Mucosa of gallbladder (tissue), 1 donor: ENCODE measurements at places on chromosomes 4 and X.

GRCh38 chrX:36504625-36505024, 503.5 kb upstream of the FAM47C start:
- no peak for DNase-seq

DNA sequence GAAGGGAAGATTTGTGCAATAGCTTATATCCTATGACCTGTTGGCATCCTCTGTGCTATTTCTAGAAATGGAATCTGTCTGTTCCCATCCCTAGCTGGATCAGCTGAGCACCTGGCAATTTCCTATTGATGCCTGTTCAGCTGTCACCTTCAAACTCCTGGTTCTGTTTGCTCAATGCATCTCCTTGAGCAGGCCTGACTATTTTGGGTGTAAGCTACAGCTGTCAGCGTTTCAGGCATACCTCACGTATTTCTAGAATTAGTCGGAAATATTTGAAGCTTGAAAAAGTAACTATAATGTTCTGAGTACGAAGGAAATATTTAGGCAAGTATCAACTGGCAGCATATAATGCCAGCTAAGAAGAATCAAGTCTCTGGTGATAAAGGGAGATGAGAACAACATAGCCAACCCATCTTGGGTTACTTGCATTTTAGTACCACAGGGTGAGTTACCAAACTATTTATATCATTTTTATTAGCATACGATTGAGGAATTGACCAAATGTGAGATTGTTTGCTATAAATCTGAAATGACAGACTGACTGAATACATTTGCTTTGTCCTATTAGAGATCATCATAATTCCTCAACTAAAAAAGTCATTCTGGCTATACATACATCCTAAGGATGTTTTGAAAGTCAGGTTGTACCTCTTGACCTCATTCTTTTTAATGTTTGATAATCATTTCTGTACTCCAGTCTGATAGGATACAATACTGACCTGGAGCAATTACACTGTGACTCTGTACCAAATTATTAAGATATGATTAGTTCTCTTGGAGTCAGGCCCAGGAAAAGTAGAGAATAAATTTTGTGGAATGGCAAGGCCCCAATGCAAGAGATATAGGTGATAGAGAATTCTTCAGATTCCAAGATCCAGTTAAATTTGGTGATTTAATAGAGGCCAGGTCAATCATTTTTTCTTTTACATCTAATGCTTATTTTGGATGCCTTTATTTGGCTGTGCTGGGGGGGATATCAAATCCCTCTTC, 36.4 kb upstream of the PLAC1 start:
- no peak for DNase-seq

DNA sequence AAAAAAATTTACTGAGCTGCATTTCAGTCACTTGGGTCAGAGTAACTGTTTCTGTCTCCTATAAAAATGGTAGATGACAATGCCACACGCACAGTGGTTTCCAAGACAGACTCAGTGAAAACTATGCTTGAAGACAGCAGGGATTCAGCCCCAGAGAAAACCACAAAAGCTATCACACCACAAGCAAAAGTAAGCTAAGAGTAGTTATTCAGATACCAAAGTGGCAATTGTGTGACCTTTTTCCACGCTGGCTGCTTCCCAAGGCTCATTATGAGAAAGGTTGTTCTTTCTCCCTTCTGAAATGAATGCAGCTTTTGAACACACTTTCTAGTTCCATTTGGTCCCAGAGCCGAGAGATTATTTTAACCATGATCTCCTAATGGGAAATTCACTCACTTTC, 46.4 kb upstream of the GPM6B start:
- DNase-seq: no peak

DNA sequence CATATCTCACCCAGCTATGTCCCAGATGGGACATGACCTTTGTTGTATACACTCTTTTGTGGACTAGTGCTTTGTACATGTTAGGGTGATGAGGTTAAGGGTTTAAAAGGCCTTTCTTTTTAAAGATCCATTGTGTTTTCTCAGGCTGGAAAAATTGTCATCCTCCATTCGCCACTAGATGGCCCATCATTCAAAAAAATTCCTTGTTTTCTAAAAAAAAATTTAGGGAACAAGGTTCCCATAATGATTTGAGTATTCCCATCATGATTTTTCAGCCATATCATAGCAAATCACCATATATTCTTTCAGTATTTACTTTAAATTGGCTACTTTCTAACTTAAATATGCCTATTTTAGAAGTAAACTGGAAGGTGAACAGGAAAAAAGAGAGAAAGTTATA, 91.9 kb upstream of the TMEM164 start:
- DNase-seq: no peak

DNA sequence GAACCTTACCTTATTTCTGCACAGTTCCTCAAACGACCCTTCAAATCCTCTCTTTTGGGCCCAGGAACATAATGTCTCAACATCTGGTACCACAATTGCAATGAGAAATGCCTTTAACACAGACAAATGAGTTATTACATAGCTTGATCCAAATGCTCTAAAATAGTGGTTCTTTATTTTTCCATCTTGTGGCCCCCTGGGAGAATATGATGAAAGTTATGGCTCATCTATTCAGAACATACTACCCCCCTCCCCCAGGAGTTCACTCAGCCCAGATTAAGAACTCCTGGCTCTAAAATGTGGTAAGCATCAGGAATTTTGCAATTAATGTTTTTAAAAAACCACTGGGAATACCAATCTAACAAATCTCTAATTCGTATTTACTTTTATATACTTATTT, 23.9 kb upstream of the CENPU start:
- DNase-seq: no peak

DNA sequence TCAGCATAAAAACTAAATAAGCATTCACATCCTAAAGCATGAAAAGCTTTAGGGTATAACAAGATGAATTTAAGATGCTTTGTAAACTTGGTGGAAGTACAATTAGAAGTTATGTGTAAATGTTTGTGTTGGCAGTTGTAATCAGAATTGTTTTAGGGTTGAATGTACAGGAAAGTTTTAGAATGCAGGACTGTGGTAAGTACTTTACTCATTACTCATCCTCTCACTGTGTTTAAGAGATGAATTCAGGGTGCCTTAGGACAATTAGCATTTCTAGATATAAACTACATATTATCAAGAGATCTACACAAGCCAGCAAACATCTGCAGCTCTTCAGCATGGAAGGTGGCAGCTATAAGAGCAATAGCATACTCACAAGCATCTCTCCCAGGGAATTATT, 77.5 kb upstream of the ELOVL6 start:
- DNase-seq: no peak

DNA sequence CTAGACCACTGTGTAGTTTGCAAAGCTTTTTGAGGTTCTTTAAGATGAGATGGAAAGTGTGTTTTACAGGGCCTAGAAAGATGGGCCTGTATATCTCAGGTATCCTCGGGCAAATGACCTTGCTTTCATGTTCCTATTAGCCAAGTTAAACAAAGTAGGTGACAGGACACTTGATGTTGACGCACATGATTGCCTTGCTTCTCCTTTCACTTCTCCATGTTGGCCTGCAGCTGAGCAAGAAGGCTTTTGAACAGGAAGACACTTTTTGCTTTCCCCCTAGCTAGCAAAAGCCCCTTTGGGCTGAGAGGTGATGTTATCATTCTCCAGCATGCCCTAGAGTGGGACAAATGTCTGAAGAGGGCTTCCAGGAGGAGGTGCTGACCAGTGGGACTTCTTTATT, 202.1 kb downstream of the GPC3 start:
- no peak for DNase-seq

DNA sequence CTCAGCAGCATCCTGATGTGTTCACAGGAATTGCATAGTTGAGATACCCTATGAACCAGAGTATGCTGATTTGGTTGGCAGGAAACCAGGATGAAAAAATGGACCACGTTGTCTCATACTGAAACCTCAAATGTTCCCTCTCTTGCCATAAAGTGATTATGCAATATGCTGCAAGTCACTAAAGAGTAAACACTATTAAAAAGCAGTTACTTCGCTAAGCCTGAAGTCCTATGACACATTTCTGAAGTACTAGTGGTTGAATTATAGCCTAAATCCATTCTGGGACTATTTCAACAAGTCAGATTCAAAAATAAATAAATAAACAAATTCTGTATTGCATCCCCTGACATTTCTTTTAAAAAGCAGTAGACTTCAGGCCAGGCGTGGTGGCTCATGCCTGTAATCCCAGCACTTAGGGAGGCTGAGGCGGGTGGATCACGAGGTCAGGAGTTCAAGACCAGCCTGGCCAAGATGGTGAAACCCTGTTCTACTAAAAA, 106.0 kb upstream of the NAP1L5 start:
- peak; percentile 67 for DNase-seq

DNA sequence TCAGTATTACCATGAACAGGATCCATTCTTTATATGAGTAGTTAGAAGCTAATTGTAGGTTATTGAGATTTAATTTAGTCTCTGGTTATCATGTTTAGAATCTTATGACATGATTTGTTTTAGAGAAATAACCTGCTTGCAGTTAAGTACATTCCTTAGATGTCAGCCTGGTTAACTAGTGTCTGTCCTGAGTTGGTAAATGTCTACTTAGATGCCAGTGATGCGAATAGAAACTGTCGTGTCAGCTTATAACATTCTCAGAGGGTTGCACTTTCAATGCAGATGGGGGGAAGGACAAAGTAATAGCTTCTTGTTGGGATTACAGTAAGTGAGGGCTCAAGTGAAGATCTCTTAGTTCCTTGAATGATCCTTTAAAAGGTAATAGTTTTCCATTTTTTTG, 227.8 kb upstream of the SPRY1 start:
- DNase-seq: no peak

GRCh38 chr4:54781756-54782155, 124.0 kb downstream of the KIT start:
- DNase-seq: no peak

- DNase-seq: peak; percentile 39
Observed at GRCh38 chr4:88341227-88342192, 37.1 kb upstream of the HERC6 start.

DNA sequence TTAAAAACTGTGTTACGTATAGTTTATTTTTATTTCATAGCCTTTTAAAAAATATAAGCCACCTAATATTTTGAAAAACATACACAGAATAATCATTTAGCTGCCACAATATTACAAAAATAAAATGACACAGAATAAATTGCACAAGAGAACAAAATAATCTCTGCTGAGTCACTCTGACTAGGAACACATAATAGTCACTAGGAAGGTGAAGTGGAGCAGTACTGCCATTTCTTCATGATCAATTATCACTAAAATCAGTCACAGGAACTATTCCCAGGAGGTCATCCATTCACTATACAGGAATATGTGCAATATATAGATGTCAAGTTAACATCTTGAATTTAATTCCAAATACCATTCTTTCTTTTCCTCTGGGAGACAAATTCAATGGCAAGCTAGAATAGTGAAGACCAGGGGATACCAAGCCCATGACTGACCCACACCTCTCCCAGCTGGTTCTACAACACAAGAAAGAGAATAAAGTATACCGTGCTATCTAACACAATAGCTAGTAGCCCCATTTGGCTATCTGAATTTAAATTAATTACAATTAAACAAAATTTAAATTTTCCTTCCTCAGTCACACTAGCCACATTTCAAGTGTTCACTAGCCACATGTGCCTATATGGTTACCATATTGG, 5.9 kb downstream of the SMIM43 start:
- no peak for DNase-seq

GRCh38 chr4:82975792-82976191, 34.8 kb downstream of the LIN54 start:
- DNase-seq: no peak

DNA sequence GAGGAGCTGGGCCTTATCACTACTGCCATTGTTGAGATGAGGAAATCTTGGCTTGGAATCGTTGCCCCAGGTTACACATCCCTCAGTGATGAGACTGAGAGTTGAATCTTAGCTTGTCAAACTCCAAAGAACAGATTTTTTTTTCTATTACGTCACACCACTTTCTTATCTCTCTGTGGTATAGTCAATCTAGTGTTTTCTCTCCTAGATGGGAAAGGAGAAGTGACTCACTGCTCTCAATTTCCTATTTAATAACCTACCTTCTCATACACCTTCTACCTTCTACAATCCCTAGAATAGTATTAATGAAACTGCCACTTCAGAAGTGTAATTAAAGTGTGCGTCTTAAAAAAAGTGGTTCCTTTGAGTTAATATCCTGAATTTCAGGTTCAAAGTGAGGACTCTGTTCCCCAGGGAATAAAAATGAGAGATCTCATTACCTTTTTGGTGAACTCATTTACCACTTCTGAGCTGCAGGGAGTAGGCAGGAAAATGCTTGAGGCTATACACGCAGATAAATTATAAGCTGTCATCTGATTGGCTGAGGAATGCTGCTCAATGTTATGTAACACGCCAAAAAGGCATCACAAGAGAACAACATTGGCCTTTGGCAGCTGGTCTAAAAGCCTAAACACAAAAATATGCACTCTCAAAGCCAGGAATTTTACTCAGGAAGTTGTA, 59.3 kb downstream of the MAD2L1 start:
- no peak for DNase-seq

GRCh38 chrX:135893294-135893817, at the start of the genes CT45A10 and SAGE1:
TSS of gene CT45A10 (minus strand) at chrX:135893444. CDS start at chrX:135885344, 8,100 bp downstream.
TSS of gene SAGE1 (plus strand) at chrX:135893716. CDS start at chrX:135896243, 2,527 bp downstream.
- DNase-seq: no peak

DNA sequence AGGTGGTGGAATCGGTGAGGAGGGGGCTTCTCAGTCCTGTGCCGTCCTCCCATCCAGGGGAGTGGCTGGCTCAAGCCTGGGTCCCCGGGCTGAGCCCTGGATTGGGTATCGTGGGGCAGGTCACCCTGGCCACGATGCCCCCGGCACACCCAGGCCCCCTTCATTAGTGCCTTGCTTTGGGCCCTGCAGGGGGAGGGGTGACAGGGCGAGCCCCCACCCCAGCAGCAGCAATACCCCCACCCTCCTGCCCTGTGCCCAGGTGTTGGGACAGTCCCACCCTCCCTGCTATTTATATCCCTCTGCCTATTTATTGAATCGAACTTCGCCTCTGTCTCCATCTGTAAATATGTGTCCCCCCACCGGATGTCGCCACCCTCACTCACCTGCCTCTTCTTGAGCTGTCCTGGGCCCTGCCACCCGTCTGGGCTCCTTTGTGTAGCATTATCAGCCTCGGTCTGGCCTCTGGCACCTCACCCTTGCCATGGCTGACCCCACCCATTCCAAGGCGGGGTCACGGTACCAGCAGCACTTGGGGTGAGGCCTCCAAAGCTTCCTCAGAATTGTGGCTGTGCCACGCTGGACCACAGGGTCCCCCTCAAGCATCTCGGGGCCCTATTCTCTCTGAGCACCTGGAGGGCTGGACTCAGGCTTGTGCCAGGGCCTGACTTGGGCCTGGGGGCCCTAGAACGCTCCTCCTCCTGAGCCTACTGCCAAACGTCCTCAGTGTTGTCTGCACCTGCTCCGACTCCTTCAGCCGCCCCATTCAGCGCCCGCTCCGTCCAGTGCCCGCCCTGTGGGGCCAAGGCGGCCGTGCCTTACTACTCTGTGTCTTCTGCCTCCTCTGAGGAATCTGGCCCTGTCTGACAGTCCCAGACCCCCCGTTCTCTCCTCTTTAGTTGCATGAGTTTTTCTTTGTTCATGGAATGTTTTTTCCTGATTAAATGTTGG, 6.1 kb downstream of the LAGE3 start:
- no peak for DNase-seq

- DNase-seq: no peak
Observed at GRCh38 chrX:110403441-110404238, 45.0 kb downstream of the RTL9 start.

DNA sequence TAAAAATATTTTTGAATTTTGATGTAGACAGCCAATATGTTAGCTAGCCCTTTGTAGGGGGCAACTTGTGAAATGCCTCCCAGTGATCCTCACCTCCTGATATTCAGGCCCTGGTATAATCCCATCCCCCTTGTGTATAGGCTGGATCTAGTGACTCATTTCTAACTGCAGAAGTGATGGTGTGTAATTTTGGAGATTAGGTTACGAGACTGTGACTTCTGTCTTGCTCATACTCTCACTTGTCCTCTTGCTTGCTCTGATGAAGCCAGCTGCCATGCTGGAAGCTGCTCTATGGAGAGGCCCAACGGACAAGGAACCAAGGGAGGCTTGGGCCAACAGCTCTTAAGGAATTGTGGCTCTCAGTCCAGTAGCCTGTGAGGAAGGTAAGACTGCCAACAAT, 61.7 kb downstream of the GPR82 start:
- no peak for DNase-seq
